Type B pancreatic cell (in vitro differentiated cells): ENCODE measurements at places on chromosomes 3 and 15. TPM values are rescaled to one million over a fixed set of nuclear protein-coding genes. Genes with fewer than 3 reads are reported as not detected.

GRCh38 chr15:100898152-100898490 lies 18.5 kb downstream of the ALDH1A3 start:
- no peaks in the 10 kb centered on the region for H3K36me3 ChIP-seq
- H3K4me3 ChIP-seq, result no peak overlapping the region
- no peak for DNase-seq
- H3K27ac ChIP-seq, result no peak overlapping the region

Gene CFAP20DC
- total RNA-seq, result 4.7 and 5.2 TPM in 2 replicates

Gene ARPP19
- total RNA-seq, result 160 and 167 TPM in 2 replicates

DNA sequence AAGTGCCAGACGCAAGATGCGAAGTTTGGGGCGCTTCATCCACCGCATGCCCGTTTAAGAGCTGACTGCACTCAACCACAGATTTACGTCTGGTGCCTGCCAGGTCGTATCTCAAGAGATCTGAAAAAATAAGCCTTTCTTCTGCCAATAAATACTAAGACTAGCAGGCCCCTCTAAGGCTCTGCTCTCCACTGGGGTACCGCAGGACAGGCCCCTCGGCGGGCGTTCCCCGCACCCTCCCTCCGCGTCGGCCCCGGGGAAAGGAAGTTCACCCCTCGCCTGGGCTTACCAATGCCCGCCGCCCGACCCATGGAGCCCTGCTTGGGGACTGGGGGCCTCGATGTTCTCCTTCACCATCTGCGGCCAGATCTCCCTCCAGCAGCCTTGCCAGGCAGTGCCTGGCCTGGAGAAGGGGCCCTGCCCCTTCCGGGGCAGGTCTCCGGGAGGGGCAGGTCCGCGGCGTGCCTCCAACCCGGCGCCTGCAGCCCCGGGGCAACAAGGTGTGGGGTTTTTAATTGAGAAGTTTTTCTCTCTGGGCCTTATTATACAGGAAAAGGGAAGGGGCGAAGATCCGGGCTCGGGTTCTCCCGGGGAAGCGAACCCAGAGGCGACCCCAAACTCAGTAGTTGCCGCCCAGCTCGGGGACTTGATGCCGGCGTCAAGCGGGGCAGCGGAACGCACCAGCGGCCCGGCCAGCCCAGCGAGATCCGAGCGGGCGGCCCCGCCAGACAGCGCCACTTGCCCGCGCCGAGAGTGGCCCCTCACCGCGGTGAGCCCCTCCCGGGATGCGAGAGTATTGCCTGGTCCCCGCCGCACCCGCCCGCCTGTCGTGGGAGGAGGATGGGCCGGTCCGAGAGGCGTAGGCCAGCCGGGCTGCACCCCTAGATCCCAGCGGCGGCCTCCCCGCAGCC lies 735 bp downstream of the GOLGA8B start:
- H3K27ac ChIP-seq, result no peak overlapping the region
- H3K27me3 ChIP-seq, result peaks cover 32% of the 10 kb centered on the region
- peaks cover 5% of the 10 kb centered on the region for H3K4me1 ChIP-seq
- H3K4me3 ChIP-seq, result peak overlapping the region; percentile 87
- DNase-seq, result no peak
- no peaks in the 10 kb centered on the region for H3K36me3 ChIP-seq

GRCh38 chr3:44077267-44077666 lies 164.4 kb upstream of the TOPAZ1 start:
- H3K36me3 ChIP-seq, result no peaks in the 10 kb centered on the region
- H3K4me3 ChIP-seq, result no peak overlapping the region
- no peak for DNase-seq
- H3K27ac ChIP-seq, result peak overlapping the region; percentile 48

- H3K27ac ChIP-seq, result peak overlapping the region; percentile 79
- H3K4me3 ChIP-seq, result peak overlapping the region; percentile 42
- peaks cover 24% of the 10 kb centered on the region for H3K4me1 ChIP-seq
- no peak for DNase-seq
- peaks cover 19% of the 10 kb centered on the region for H3K36me3 ChIP-seq
- H3K27me3 ChIP-seq, result no peaks in the 10 kb centered on the region
Measured at GRCh38 chr15:89197503-89197971, 23.8 kb downstream of the RLBP1 start.

- H3K36me3 ChIP-seq, result peaks cover 41% of the 10 kb centered on the region
- H3K4me1 ChIP-seq, result peaks cover 8% of the 10 kb centered on the region
- H3K27me3 ChIP-seq, result no peaks in the 10 kb centered on the region
- DNase-seq, result no peak
- H3K27ac ChIP-seq, result no peak overlapping the region
Measured at GRCh38 chr15:56207092-56207491, 36.6 kb downstream of the RFX7 start.

- no peaks in the 10 kb centered on the region for H3K27me3 ChIP-seq
- H3K4me1 ChIP-seq, result no peaks in the 10 kb centered on the region
- H3K4me3 ChIP-seq, result no peak overlapping the region
- H3K27ac ChIP-seq, result no peak overlapping the region
- DNase-seq, result no peak
Measured at GRCh38 chr3:70647094-70647493, 334.7 kb upstream of the MDFIC2 start.

GRCh38 chr3:105214590-105214989 lies 152.1 kb upstream of the ALCAM start:
- no peak overlapping the region for H3K27ac ChIP-seq
- DNase-seq, result no peak
- H3K4me3 ChIP-seq, result no peak overlapping the region

Gene TRH
- total RNA-seq, result 0.74 and 5.3 TPM in 2 replicates

- no peak overlapping the region for H3K4me3 ChIP-seq
- H3K36me3 ChIP-seq, result no peaks in the 10 kb centered on the region
- DNase-seq, result peak; percentile 49
- peaks cover 6% of the 10 kb centered on the region for H3K4me1 ChIP-seq
- no peak overlapping the region for H3K27ac ChIP-seq
Measured at GRCh38 chr3:58563386-58564035, 13.7 kb downstream of the FAM107A start.

Gene PLSCR2
- total RNA-seq, result 0.62 TPM in 1 of 2 replicates, not detected in the other

- peak overlapping the region; percentile 94 for H3K27ac ChIP-seq
- H3K4me3 ChIP-seq, result peak overlapping the region; percentile 97
- H3K4me1 ChIP-seq, result peaks cover 11% of the 10 kb centered on the region
- peaks cover 5% of the 10 kb centered on the region for H3K36me3 ChIP-seq
Measured at GRCh38 chr3:132659000-132659364, 627 bp downstream of the ACAD11 start.

Gene CPLX3
- not detected in 2 replicates for total RNA-seq

DNA sequence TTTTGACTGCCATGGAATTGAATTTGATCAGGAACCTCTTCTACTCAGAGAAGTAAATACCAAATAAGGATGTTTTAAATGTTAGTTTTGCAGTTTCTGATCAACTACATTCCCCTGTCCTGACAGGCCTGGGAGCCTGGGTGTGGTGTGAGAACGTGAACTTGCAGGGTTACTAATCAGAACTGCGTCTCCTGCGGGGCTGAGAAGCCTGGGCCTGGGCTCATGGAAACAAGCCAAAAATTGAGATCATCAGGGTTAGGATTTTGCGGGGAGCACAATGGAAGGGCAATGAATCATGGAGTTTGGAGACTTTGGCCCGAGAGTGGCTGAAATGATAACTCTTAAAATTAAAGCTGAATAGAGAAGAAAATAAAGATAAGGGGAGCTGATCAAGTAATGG lies 47.8 kb upstream of the C3orf70 start:
- H3K27ac ChIP-seq, result peak overlapping the region; percentile 95
- DNase-seq, result no peak
- H3K4me3 ChIP-seq, result peak overlapping the region; percentile 34

DNA sequence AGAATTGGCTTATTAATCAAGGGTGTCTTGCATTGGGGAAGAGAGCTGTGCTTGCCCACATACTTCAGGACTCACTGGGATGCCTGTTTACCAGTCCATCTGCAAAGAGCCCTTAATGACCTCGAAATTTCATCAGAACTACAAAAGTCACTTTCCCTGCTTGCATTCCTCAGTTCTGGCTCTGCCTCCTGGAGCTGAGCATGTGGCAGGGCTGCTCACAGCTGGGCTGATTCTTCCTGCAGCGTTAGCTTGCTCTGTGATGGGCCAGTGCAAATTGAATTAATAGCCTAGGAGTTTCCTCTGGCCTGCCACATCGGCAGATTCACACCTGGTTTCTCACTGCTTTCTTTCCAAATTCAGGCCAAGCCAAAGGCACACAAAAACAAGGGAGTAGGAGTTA lies 108.9 kb downstream of the DUT start:
- H3K36me3 ChIP-seq, result peaks cover 20% of the 10 kb centered on the region
- H3K27me3 ChIP-seq, result no peaks in the 10 kb centered on the region
- peaks cover 30% of the 10 kb centered on the region for H3K4me1 ChIP-seq
- no peak overlapping the region for H3K4me3 ChIP-seq

Gene C3orf49
- total RNA-seq, result not detected in 2 replicates

- H3K27me3 ChIP-seq, result peaks cover 3% of the 10 kb centered on the region
- no peak for DNase-seq
- no peaks in the 10 kb centered on the region for H3K36me3 ChIP-seq
- no peaks in the 10 kb centered on the region for H3K4me1 ChIP-seq
Measured at GRCh38 chr3:35946121-35946853, 307.0 kb downstream of the ARPP21 start.

Gene XCR1
- 3.6 and 13.9 TPM in 2 replicates for total RNA-seq

DNA sequence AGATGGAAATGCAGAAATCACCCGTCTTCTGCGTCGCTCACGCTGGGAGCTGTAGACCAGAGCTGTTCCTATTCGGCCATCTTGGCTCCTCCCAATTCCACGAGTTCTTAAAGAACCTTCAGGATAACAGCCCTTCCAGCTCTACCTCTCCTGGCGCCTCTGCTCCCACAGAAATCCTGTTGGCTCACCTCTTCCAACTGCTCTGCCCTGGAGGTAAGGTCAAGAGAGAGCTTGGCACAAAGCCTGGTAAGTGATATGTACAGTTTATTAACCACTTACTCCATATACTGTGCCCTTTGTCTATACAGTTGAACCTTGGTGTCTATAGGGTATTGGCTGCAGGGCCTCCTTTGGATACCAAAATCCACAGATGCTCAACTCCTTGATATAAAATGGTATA lies 17.8 kb upstream of the FGF12 start:
- no peaks in the 10 kb centered on the region for H3K36me3 ChIP-seq
- H3K4me3 ChIP-seq, result no peak overlapping the region
- H3K4me1 ChIP-seq, result no peaks in the 10 kb centered on the region
- no peak for DNase-seq

- H3K4me3 ChIP-seq, result peak overlapping the region; percentile 30
- DNase-seq, result peak; percentile 36
- H3K27me3 ChIP-seq, result peaks cover 69% of the 10 kb centered on the region
- H3K4me1 ChIP-seq, result peaks cover 25% of the 10 kb centered on the region
Measured at GRCh38 chr15:80246425-80246894, 5.6 kb downstream of the CTXND1 start.

Gene TNK2
- total RNA-seq, result 21.6 and 42.5 TPM in 2 replicates

Gene THSD4
- 23.1 and 43.3 TPM in 2 replicates for total RNA-seq

Gene AMOTL2
- 79.2 and 122 TPM in 2 replicates for total RNA-seq

- no peaks in the 10 kb centered on the region for H3K36me3 ChIP-seq
- H3K4me3 ChIP-seq, result no peak overlapping the region
- peaks cover 21% of the 10 kb centered on the region for H3K4me1 ChIP-seq
- H3K27me3 ChIP-seq, result peaks cover 3% of the 10 kb centered on the region
- H3K27ac ChIP-seq, result peak overlapping the region; percentile 5
Measured at GRCh38 chr15:92033314-92033713, 179.8 kb downstream of the SLCO3A1 start.

- H3K27me3 ChIP-seq, result no peaks in the 10 kb centered on the region
- H3K27ac ChIP-seq, result no peak overlapping the region
- H3K4me1 ChIP-seq, result peaks cover 5% of the 10 kb centered on the region
- no peak overlapping the region for H3K4me3 ChIP-seq
- no peak for DNase-seq
Measured at GRCh38 chr3:178127221-178127620, 409.0 kb upstream of the KCNMB2 start.

GRCh38 chr3:159091936-159092335 lies 290.1 kb downstream of the MFSD1 start:
- H3K4me1 ChIP-seq, result no peaks in the 10 kb centered on the region
- H3K27ac ChIP-seq, result no peak overlapping the region
- H3K36me3 ChIP-seq, result no peaks in the 10 kb centered on the region
- H3K27me3 ChIP-seq, result no peaks in the 10 kb centered on the region

DNA sequence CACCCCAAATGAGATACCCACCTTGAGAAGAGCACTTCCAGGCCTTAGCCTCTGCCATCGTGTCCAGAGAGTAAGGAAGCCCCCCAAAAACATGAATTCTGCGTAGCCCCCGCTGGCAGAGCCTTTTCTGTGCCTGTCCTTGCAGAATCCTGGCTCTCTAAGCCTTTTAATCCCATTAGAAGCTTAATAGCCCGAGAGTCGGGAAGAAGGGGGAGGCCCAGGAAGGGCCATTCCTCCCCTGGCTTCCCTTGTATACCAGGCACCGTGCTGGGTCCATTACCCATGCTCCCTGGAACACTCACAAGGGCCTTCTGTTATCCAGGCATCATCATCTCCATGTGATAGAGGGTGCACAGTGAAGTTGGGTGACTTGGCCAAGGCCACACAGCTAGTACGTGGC lies 7.1 kb downstream of the SPTBN5 start:
- peaks cover 4% of the 10 kb centered on the region for H3K4me1 ChIP-seq
- H3K27me3 ChIP-seq, result peaks cover 14% of the 10 kb centered on the region
- H3K27ac ChIP-seq, result no peak overlapping the region
- no peaks in the 10 kb centered on the region for H3K36me3 ChIP-seq

GRCh38 chr15:101051291-101052030 lies 132.3 kb downstream of the LRRK1 start:
- no peak overlapping the region for H3K4me3 ChIP-seq
- H3K27me3 ChIP-seq, result peaks cover 4% of the 10 kb centered on the region
- peak; percentile 63 for DNase-seq
- peaks cover 8% of the 10 kb centered on the region for H3K4me1 ChIP-seq
- no peak overlapping the region for H3K27ac ChIP-seq
- peaks cover 4% of the 10 kb centered on the region for H3K36me3 ChIP-seq

DNA sequence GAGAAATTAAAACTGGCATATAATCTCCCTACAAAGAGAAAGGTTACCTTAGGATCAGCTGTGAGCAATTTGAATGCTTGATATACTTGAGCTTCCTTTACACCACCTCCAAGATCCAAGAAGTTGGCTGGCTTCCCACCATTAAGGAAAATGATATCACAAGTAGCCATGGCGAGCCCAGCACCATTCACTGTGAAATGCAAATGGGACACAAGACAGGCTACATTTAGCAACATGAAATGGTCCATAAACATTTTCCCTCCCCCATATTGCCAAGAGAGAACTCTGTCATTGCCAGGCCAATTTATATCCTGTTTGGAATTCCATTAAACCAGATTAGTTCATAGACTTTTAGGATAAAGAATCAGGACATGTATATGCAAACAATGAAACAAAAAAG lies 158.7 kb downstream of the SUCLG2 start:
- H3K27me3 ChIP-seq, result no peaks in the 10 kb centered on the region
- peaks cover 4% of the 10 kb centered on the region for H3K4me1 ChIP-seq
- H3K4me3 ChIP-seq, result no peak overlapping the region
- no peak overlapping the region for H3K27ac ChIP-seq

- H3K36me3 ChIP-seq, result no peaks in the 10 kb centered on the region
- no peak overlapping the region for H3K27ac ChIP-seq
- H3K27me3 ChIP-seq, result no peaks in the 10 kb centered on the region
- peaks cover 23% of the 10 kb centered on the region for H3K4me1 ChIP-seq
- no peak overlapping the region for H3K4me3 ChIP-seq
Measured at GRCh38 chr15:52006702-52007340, 12.2 kb upstream of the MAPK6 start.

Gene LNP1
- total RNA-seq, result 3.4 and 6.2 TPM in 2 replicates

- DNase-seq, result no peak
- no peaks in the 10 kb centered on the region for H3K27me3 ChIP-seq
- no peak overlapping the region for H3K27ac ChIP-seq
- no peaks in the 10 kb centered on the region for H3K4me1 ChIP-seq
Measured at GRCh38 chr3:80688814-80689213, 921.0 kb upstream of the ROBO1 start.

- peaks cover 58% of the 10 kb centered on the region for H3K4me1 ChIP-seq
- peaks cover 35% of the 10 kb centered on the region for H3K27me3 ChIP-seq
- no peak for DNase-seq
- H3K4me3 ChIP-seq, result no peak overlapping the region
- no peaks in the 10 kb centered on the region for H3K36me3 ChIP-seq
- H3K27ac ChIP-seq, result no peak overlapping the region
Measured at GRCh38 chr3:25090698-25091453, 337.2 kb upstream of the RARB start.
